Activated effector memory CD4-positive, alpha-beta T cell treated with anti-CD3 and anti-CD28 coated beads, Interleukin-2, amount 50 U/mL, for 16 hours (primary cell): ENCODE measurements at places on chromosomes 1 and 21.

- no peak for DNase-seq
Observed at GRCh38 chr1:215645861-215646260, 78.8 kb downstream of the KCTD3 start.

DNA sequence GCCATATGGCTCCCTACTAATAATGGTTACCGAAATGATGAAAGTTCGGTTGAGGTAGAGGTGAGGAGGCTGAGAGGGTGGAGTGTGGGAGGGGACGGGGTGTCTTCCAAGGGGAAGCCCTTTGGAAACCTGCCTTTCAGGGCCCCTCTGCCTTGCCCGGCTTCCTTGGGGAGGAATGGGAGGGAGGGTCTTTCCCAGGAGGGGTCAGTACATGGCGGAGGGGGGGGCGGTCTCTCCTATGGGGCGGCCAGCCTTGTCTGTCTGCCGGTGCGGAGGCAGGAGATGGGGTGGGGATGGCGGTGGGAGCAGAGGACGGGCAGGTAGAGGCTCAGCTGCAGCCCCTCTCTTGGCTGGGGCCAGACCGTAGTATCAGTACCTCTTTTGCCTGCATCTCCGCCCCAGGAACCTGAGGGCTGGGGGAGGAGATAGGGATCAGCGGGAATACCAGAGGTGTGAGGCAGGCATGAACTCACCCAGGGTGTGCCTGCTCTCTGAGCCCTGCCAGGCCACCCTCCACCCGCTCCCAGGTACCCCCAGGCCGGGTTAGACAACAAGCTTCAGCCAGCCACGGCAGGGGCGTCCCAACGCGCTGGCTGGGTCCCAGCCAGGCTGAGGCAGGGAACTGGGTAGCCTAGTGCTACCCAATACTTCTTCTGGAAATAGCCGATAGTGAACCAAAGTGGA, 79.4 kb upstream of the POU3F1 start:
- no peak for DNase-seq

- DNase-seq, result no peak
Observed at GRCh38 chr1:86933562-86934377, 19.3 kb downstream of the HS2ST1 start.

- DNase-seq, result no peak
Observed at GRCh38 chr1:74425676-74426075, 86.7 kb downstream of the LRRC53 start.

DNA sequence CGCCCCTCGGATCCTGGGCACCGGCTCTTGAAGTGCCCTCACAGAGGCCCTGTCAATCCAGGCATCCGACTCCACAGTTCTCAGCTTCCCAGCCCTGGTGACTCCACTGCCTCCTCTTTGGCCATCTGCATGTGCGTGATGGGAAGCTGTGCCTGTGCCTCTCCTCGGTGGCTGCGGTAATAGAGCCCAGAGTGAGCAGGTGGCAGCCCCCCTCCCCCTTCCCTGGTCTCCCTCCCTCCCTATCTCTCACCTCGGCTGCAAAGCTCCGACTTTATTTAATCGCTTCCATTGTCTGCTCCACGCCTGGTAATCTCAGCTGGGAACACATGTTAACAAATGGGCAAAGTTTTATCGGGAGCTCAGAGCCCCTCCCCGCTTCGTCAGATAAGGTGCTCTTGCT, 91.9 kb downstream of the IGSF21 start:
- no peak for DNase-seq

DNA sequence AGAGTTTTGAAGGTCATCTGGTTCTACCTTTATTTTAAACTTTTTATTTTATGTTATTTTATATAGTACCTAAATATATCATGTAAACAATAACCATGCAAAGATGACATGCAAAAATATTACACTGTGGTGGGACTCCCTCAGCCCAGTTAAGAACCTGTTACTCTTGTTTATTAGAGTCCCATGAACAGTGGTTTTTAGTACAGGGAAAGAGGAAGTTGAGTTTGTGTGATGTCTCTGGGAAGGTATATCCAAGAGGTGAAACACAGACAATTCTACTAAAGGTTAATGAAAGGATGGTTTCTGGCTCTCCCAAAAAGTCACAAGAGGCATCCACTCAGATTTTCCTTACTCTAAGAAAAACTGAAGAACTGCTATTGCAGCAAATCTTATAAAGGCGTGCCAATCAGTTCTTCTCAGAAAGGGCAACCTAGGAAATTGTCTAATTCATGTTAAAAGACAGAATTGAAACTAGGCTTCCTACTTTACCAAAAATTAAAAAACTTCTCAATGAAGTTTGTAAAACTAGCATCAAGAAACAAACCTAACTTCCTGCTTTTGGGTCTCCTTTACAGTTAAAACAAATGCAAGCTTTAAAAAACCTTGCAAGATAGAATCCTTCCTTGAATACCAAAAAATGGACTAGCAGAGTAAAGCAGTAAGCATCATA, 19.9 kb downstream of the GFI1 start:
- no peak for DNase-seq
